Activated CD4-positive, alpha-beta T cell treated with anti-CD3 and anti-CD28 coated beads, Interleukin-2, amount 50 U/mL, for 24 hours (primary cell): ENCODE measurements at places on chromosomes 5 and 9.
A peak's percentile ranks its signal among the peaks of the same experiment; 100 is the strongest.

DNA sequence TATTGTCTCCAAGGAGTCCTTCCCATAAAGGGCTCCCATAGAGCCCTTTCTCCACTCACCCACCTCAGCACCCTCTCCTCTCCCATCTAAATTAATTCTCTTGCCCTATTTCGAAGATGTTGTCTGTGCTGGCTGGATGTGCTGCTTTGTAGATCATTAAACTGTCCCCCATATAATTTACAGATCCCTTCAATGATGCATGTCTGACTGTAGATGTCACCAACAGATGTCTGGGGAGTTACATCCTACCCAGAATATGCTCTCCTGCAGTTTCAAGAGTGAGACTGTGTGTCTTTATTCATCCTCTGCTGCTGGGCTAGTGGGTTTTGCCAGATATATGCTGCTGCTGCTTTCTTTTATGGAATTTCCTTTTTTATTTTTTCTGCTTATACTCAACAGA, 351.2 kb downstream of the MLLT3 start:
- no peak for DNase-seq

DNA sequence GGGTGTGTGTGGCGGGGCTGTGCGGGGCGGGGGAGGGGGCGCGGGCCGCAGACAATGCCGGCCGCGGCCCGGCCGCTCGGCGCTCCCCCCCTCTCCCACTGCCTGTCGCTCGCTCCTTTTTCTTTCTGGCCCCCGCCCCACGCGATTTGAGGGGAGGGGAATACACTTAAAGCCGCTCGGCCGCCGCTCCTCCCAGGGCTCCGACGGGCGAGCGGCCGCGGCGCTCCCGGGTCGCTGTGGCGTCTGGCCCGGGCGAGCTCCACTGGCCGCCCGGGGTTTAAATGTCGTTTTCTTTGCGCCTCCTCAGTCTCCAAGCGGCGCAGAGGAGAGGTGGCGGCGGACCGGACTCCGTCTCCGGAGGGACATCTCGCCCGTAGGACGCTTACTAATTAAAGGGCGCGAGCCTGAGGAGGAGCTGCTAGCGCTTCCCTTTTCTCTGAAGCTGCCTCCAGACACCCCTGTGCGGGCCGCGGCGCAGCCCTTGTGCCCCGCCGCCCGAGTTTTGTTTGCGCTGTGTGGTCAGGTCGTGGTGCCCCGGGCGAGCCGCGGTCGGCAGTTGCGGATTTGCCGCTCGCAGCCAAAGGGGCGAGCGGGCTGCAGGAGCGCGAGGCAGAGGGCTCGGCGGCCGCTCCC, 1.4 kb downstream of the ZSWIM6 start:
- DNase-seq, result no peak

- DNase-seq, result no peak
Measured at GRCh38 chr5:64384765-64385164, 121.0 kb upstream of the RGS7BP start.

DNA sequence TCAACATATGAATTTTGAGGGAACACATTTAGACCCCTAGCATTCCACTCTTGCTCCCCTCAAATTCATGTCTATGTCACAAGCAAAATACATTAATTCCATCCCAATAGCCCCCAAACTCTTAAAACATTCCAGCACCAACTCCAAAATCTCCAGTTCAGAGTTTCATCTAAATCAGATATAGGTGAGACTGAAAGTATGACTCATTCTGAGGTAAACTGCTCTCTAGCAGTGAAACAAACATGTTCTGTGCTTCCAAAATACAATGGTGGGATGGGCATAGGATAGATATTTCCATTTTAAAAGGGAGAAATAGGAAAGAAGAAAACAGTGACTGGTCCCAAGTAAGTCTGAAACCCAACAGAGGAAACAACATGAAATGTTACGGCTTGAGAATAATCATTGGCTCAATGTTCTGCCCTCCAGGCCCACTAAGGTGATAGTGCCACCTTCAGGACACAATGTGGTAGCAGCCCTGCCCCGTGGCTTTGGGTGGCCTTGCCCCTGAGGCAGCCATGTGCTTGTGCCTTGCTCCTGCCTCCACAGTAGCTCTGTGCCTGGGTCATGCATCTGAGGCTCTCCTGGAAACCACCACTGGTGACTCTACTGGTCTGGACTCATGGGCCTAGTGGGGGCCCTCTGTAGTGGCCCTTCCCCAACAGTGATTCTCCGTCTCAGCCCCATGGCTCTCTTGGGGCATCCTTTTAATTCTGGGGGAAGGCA, 36.4 kb upstream of the IPPK start:
- DNase-seq, result peak; percentile 12

GRCh38 chr5:61200582-61201155, 38.4 kb upstream of the SMIM15 start:
- no peak for DNase-seq

GRCh38 chr5:144356489-144356888, 185.8 kb downstream of the KCTD16 start:
- DNase-seq, result no peak

- no peak for DNase-seq
Measured at GRCh38 chr5:172909931-172910502, 49.2 kb upstream of the RPL26L1 start.

GRCh38 chr5:157578079-157578780, 2.7 kb upstream of the ADAM19 start:
- no peak for DNase-seq

- DNase-seq, result no peak
Measured at GRCh38 chr9:87910821-87911220, 6.9 kb upstream of the SPATA31C1 start.

DNA sequence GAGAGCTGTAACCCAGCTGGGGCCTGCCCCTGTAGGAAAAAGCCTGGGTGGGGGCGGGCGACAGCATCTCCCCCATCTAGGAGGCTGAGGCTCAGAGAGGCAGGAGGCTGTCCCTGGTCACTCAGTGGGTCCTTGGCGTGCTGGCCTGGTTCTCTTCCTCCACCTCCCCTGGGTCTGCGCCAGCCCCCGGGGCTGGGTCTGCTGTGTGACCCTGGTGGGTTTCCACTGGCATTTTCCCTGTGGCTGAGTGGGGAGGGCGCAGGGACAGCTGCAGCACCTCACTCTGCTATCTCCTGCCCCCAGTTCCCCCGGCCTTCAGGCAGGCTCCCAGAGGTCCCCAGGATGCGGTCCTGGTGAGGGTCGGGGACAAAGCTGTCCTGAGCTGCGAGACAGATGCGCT, 59.5 kb upstream of the ASS1 start:
- no peak for DNase-seq

DNA sequence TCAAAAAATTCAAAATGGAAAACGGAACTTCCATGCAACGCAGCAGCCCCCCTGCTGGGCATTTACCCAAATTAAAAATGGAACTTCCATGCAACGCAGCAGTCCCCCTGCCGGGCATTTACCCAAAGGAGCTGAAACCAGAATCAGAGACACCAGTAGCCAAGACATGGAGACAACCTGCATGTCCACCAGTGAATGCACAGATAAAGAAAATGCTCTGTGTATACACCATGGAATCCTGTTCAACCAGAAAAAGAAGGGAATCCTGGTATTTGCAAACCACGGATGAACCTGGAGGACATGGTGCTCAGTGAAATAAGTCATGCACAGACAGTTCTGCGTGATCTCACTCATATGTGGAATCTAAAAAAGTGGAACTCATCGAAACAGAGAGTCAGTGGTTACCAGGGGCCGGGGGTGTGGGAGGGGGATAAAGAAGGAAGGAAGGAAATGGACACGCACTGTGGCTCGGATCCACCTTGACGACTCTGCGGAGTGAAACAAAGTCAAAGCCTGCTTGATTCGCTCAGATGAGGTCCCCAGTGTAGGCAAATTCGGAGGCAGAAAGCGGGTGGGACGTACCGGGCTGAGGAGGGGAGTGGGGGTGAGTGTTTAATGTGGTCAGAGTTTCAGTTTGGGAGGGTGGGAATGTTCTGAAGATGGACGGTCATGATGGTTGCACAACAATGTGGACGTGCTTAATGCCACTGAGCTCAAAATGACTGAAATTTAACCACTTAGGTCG, 40.2 kb upstream of the EXOC3 start:
- DNase-seq, result no peak
